T-helper 2 cell treated with Interferon-gamma antibody and Interleukin-4, amounts not matched to agents 5 μg/mL and 100 μg/mL, for 36 hours (primary cell): ENCODE measurements at places on chromosomes 11 and 22.

DNA sequence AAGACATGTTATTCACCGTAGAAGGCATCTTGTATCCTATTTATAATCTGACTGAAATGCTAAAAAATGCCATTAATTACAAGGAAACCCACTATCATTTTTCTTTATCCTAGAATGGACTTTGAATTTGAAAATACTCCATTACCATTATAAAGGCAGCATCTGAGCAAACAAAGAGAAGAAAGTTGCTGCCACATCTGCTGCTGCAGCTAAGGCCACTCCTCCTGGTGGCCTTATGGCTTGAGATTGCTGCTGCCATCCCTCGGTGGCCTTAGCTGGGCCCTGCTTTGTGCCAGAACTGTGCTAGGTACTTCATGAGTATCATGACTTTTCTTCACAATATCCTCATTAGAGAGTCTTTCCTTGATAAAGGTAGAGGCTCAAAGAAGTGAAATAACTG is 1210.1 kb upstream of the TENM4 start:
- no peak for DNase-seq

- no peak for DNase-seq
Observed at GRCh38 chr11:61613051-61613450, 32.2 kb upstream of the SYT7 start.

- no peak for DNase-seq
Observed at GRCh38 chr11:134145715-134146114, 76.8 kb downstream of the JAM3 start.

DNA sequence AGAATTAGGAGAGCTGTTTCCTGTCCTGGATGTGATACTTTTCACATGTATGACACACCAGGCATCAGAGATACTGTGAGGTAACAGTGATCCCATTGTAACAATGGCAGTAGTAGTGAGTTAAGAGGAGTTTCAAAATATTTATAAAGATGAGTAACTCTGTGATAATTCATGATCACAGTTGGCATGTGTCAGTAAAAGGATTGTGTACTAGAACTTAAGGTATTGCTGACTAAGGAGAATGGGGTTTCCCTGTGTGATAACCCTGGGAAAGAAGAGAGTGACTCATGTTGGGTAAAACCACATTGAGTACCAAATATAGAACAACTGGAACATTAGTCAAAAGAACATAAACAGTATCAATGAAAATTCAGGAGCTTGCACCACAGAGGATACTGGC is 22.9 kb upstream of the SLC5A1 start:
- no peak for DNase-seq

DNA sequence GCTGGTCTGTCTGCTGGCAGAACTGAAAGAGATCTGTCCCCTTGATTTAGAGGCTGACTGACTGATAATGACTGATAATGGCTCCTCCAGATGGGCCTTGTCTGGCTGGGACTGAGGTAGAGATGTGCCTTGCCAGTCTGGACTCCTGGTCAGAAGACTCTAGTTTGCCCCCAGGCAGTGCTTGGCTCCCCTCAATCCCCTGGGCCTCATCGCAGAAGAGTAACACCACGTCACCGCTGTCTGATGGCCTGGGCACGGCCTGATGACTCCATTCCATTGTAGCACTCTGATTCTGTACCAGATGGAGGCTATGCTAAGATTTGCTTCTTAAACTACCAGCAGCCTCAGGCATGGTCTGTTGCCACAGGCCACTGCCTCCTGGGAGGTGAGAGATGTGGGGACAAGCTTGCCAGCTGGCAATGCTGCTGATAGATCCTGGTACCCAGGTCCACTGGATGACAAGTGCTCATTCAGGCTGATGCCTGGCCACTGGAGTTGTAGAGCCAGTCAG is 19.1 kb downstream of the CYB5R2 start:
- no peak for DNase-seq

DNA sequence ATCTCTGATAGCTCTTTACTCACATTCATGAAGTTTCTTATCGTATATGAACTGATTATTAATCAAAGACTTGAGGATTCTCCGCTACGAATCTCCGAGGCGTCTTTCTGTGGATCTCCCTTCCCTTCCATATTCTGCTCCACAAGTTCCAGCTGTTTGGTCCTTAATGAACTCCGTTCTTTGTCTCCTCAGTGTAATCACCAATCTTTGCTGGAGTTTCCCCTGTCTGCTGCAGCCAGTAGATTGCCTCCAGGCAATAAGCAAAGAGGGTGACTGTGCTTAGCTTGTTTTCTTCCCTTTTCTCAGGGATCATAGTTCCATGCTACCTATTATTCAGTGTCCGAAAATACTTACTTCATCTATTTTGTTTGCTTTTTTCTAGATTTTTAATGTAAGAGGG is 169.6 kb upstream of the FOLH1 start:
- DNase-seq: no peak

DNA sequence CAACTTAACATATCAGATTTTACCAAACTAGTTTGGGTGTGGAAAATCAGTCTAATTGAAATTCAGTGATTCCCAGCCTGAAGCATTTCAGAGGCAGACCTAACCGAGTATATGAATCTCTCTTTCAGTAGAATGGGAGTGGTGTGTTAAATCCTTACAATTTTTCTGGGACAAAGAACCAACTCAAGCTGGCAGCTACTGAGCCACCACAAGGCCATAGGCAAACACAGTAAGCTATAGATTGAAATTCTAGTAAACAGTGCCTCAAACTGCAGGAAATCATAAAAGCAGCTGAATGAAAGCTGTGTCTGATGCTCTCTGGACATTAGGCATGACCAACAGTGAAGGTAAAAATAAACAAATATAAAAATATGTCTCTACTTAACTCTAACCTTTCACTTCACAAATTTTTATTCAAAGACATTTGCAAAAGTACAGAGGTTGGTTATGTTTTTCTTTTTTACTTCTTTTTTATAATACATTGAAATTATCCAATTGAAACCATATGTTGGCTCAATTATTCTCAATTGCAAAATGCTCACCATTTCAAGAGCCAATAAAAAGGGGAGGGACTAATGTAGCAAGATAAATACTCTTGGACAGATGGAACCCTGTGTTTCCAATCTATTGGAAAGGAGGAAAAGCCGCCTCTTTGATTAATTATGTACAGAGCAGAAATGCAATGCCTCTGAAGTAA is 35.8 kb upstream of the FIBIN start:
- DNase-seq: no peak

DNA sequence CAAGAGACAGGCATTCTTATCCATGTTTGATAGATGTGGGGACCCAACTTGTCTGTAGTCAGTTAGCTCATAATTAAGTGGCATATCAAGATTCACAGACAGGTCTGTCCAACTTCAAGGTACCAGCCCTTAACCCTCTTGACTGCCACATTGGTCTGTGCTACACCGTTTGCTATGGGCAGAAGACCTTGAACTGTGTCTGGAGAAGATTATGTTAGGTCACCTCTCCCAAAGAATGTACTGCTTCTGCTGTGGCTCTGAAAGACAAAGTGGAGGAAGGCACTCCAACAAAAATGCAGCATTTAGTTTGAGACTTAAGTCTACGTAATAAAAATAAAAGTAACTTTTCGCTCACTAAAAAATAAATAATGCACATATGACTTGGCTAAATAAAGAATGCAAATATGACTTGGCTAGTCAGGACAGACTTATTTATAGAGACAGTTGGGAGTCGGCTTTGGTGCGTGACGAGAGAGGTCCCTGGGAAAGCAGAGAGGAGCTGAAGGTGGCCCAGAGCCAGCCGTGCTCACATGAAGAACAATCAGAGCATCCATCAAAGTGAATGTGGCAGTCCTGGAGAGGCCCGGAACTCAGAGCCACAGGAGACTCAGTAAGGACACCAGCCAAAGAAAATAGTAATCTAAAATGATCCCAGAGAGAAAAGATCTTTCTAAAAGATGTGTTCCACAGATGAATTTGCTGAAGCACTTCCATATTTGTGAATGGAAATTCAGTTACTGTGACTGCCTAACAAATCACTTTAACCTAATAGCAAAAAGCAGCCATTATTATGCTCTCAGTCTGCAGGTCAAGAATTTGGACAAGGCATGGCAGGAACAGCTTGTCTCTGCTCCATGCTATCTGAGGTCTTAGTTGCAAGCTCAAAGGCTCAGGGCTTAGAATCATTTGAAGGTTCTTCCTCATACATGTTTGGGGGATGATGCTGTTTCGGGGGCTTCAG is 35.0 kb downstream of the CWC15 start:
- DNase-seq: no peak

GRCh38 chr11:82533628-82534327 is 199.9 kb downstream of the FAM181B start:
- DNase-seq: no peak

GRCh38 chr11:124638500-124638899 is 15.8 kb downstream of the TBRG1 start:
- no peak for DNase-seq

DNA sequence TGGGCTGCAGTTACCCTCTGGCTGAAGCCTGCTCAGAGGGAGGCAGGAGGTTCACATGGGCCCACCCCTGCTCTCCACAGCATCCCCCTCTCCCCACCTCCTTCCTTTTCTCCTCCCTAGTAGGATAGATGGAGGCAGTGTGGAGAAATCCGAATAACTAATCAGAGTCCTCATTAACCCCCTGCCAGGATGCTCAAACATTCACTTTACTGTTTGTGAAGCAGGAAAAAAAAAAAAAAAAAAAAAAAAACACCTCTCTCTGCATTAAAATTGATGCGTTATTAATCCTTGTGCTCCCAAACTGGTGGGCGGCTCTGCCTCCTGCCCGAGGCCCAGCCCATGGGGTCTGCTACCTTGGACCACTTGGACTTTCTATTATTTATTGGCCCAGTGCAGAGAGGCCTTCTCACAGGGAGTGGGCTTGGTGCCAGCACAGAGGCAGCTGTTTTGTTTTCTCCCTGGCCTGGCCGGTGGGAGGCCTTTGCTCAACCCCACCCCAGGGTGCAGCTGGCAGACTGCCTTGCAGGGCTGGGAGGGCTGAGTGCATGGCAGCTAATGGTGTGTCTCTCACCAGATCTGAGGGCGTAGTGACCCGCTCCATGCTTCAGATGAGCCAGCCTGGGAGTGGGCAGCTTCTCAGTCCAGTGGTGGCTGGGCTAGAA is 150.7 kb downstream of the PKNOX2 start:
- no peak for DNase-seq

DNA sequence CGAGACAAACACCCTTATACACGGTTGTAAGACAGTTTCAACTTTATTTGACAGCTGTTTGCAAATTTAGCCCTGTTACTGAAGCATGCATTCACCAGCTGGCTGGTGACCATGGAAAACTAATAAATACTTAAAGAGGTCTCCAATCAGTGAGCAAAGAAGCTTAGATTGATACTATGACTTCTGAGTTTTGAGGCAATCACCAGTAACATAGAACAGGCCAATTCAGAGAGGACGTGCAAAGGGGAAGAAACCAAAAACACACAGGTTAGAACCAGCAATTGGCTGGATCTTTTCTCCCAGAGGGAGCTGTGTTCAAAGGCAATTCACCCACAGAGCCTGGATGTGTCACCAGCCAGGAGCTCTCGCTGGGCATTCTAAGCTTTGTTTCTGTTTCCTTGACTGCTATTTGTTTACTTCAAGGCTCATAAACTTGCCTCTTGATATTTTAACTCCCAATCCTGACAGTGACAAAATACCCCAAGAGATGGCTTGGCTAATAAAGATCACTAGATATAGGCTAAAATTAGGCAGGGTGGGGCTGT is 113.6 kb upstream of the MTMR2 start:
- no peak for DNase-seq

GRCh38 chr11:36774603-36775002 is 176.6 kb upstream of the RAG2 start:
- DNase-seq: no peak

- DNase-seq: no peak
Observed at GRCh38 chr11:64118876-64119665, 46.8 kb downstream of the MACROD1 start.

- no peak for DNase-seq
Observed at GRCh38 chr22:50560034-50560433, 2.7 kb downstream of the SYCE3 start.

GRCh38 chr11:65104628-65105027 is 7.0 kb upstream of the TM7SF2 start:
- no peak for DNase-seq

DNA sequence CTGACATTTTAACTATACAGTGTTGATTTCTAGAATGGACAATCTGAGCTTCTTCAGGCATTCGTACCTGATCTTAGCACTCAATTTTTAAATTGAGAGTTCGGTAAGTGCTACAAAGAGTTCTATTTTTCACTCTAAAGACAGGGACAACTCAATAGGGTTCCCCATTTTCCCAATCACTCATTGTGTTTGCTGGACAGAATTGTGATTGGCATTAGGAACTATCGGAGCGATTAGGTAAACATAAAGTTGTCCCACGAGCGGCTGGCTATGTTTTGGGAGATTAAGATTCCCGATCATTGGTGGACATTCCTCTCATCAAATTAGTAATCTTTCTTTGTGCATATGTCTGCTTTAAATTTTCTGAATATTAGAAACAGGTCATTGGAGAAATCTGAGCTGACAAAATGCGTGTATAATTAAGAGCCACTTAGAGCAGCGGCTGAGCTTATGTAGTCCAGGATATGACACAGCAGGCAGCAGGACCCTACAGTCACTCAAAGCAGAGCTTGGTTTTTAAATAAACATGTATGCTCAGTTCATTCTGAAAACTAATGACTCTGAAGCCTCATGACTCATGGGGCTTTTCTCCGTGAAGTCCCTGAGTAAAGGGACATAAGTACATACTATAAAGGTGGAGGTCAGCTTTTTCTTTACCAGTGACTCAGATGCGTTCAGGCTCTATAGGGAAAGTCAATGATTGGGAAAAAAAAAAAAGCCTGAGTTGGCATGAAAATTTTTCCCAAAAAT is 109.4 kb downstream of the GRIA4 start:
- DNase-seq: no peak

DNA sequence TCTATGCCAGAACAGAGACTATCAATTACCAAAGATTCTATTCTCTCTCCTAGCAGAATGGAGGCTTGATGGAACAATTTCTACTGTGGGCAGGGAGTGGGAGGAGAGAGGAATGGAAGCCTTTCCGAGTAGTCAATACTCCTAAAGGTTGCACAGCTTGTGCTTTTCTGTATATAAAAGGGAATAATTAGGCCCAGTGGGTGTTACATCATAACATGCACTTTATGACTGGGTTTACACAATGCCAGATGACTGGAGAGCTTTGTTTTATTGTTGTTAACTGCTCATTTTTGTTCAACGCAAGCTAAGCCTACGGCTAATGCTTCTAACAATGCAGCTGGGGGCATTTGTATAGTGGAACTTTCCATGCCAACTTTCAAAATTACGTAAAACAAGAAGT is 2237.9 kb upstream of the RAG2 start:
- no peak for DNase-seq

DNA sequence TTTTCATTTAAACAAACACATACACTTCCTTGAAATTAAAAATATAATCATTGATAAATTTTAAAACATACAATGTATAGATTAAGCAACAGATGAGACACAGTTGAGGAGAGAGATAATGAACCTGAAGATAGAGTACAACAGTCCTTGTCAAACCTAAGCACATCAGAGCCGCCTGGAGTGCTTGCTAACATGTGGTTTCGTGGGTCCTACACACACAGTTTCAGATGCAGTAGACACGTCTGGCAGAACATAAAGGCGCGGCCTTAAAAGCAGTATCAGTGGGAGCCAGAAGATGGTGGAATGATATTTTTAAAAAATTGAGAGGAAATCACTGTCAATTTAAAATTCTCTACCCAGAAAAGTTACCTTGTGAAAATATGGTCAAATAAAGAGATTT is 134.4 kb downstream of the MPPED1 start:
- DNase-seq: no peak
